ENCODE measurements at places on chromosomes 6 and 20.

GRCh38 chr6:77650098-77650663 lies 2.7 kb upstream of the MEI4 start:
- no peak for DNase-seq

DNA sequence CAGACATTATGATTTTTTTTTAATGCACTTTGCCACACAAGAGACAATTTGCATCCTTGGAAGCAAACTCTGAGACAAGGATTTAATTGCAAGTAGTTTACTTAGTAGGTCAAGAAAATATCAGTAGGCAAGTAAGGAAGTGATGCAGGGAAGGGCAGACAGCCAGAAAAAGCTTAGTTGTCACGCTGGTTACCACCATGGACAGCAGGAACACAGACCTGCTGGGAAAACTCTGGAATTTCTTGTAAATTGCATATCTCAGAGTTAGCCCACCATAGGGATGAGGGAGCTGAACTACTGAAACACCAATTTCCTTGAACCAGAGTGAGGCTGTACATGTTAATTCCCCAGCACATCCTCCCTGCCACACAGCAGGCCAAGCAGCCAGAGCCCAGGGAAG lies 92.7 kb downstream of the L3MBTL3 start:
- no peak for DNase-seq

- DNase-seq: no peak
Observed at GRCh38 chr6:121263742-121264141, 70.5 kb downstream of the TBC1D32 start.

DNA sequence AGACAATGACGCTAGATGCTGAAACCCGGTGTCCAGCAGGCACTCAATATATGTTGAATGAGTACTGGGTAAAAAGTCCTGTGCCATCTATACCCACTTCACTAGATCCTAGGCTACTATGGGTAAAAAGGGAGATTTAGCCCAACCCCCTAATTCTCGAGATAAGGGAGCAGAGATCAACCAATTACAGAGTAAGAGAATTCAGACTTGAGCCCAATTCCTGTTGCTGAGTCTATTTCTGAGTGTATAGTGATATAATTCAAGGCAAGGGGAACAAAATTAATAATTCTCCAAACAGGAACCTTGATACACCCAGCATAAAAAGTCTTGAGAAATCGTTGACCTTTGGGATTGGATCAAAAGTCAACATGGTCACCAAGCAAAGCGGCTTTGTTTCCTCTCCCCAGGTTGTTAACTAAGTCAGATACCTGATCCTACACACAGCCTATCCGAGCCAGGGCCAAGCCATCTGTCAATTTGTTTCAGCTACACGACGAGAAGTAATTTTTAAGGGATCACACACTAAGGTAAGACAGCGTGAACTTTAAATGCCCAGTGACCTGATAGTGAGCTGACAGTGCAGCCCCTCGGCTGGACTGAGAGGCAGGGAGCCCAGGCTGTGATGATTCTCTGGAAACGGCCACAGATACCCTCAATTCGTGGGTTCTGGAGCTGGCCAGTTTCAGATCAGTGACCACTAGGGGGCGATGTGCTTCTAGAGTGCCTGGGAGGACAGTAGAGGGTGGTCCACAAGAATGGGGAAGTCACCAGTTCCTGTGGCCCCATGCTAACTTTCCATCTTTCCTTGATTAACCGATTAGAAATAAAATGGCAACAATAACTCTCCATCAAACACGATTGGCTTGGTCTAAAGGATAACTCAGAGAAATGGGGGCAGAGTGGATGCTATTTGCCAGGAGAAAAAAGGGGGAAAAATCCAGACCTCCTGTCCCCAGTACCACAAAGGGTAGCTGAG lies 46.2 kb downstream of the SLC22A23 start:
- peak; percentile 69 for DNase-seq

- no peak for DNase-seq
Observed at GRCh38 chr6:36320475-36320874, 16.2 kb downstream of the BNIP5 start.

DNA sequence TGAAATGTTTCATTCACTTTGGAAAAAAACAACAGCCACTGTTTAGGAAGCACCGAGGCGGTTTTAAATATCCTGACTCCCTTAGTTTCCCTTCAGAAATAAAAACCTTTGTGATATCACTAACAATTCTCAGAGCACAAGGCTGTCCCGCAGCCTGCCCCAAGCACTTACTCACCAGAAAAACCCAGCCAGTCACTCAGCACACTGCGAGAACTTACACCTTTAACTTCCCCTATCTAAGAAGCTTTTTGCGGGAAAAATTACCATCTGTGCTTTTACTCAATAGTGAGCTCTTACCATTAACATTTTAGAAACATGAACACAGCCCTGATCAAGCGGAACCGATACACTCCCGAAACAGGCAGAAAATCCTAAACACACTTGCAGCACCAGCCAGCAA lies 9.3 kb downstream of the ZBTB46 start:
- DNase-seq: no peak

GRCh38 chr20:15296422-15296821 lies 959.0 kb upstream of the FLRT3 start:
- no peak for DNase-seq

DNA sequence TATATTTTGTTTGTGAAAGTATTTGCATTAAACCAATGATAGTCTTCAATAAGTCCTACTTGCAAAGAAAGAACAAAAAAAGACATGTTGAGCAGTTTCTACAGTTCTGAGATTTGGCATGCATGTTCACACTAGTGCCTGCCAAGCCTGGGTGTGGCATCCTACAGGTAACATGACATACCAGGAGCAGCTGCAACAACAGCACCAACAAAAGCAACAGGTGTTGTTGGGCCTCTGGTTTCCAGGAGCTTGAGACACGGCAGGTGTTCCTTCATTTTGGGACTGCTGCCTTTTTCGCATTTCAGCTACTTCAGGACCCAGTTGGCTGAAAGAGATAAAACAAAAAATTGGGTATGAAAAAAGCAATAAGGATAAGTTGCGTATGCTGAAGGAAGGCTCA lies 41.2 kb upstream of the MTRF1L start:
- no peak for DNase-seq

DNA sequence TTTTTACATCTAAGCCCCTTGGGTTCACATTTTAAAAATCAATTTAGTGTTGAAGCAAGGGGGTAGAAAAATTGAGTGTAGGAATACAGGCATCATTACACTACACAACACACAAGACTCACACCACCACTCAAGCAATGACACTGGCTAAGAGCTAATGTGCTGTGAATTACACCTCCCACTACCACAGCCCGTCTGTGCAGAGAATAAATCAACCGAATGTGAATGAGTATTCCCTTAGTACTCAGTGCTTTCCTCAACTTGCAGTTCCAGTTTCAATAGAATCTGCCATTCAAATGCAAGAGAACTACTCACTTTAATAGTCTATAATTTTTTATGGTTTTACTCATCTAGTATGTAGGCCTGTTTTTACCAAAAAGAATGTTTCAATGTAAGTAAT lies 114.4 kb downstream of the PDSS2 start:
- no peak for DNase-seq

DNA sequence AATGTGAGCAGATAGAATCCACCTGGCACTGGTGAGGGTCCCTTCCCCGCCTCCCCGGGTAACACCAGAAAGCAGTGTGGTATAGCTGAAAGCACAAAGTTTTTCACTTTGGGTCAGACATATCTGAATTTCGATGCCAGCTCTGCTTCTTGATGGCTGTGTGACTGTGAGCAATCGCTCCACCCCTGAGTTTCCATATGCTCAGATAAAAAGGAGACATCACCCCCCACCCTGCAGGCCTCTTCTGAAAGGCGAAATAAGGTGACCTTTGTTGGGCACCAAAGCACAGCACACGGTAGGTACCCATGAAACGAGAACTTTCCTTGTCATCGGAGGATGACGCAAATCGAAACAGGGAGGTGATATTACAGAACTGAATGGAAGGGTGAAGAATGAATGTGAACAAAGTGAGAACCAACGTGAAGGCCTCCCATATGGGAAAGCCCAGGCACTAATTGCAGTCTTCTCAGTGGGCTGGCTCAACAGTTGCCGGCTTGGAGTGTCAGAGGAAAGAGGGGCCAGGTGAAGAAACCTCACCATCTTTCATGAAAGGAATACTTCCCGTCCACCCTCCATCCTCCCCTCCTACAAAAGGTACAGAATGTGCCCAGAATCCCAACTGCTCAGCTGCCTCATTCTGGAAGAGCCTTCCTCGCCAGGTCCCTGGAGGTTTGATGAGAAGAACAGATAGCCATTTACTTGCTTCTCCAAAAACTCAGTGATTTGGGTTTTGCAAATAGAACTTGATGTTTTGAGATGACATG lies 61.8 kb downstream of the NFATC2 start:
- no peak for DNase-seq

DNA sequence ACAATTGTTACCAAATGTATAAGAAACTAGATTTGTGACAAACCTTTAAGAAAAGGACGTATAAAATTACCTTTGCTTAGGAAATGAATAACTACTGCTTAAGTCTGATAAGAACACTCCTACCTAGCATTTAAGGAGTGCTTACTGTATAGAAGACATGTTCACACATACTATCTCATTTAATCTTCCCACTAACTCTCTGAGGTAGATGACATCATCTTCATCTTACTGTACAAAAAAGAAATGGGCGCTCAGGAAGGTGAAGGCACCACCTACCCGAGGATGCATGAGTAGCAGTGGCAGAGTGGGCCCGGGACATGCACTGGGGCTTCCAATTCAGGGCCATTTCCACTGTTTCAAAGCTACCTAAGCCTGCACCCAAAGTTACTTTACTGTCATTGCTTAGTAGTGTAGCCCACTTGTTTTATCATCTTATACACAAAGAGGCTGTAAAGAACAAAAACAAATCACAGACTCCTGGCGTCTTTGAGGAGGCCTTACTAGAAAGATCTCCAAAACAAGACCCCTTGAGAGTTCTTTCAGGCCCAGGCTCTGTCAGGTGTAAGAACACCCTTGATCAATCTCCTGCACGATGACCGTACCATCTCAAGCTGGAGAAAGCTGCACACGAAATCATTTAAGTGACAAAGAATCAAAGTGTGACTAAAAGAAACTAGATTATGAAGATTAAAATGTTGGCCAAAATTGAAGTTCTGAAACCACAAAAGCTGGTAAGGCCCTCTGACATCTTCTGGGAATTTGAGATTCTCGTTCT lies 128.0 kb downstream of the INSM1 start:
- DNase-seq: no peak

DNA sequence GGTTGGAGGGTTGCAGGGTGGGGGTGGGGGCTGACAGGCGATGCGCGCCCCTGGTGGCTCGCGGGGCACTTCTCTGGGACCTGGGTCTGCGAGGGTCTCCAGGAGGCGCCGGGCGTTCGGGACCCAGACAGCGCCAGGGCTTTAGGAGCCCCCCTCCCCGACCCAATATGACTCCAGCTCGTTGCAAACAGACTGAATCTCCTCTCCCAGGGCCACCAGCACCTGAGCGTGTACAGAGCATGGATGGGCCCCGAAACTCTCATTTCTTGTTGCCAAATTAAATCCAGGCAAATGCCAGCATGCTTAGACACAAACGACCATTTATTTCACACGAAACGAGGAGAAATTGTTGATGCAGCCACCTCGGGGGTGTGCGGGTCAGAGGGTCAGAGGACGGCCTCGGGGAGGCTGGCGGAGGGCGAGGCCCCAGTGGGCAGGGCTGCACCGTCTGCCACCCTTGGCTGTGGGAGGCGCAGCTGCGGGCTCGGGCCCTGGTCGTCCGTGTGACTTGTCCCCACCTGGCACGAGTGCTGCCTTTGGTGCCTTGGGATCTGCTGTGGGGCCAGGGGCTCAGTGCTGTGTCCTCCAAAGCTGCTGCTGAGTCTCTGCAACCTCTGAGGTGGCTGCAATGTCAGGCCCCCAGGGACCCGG lies 20.9 kb upstream of the GATA5 start:
- DNase-seq: no peak

- no peak for DNase-seq
Observed at GRCh38 chr6:129183187-129183591, 300.3 kb downstream of the LAMA2 start.

DNA sequence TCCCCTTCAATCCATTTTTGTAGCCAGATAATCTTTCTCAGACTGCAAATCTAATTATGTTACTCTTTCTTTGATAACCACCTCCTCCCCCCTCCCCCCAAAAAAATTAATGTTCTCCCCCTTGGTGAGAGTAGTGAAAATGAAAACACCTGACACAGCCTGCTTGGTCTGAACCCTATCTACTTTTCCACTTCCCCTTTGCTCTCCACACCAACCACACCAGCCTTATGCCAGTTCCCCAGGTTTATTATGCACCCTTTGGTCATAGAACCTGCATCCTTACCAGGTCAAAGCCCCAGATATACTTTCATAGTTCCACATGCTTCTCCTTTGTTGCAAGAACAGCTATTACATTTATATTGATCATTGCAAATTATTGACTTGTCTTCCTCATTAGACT lies 19.4 kb downstream of the PFDN4 start:
- DNase-seq: no peak

DNA sequence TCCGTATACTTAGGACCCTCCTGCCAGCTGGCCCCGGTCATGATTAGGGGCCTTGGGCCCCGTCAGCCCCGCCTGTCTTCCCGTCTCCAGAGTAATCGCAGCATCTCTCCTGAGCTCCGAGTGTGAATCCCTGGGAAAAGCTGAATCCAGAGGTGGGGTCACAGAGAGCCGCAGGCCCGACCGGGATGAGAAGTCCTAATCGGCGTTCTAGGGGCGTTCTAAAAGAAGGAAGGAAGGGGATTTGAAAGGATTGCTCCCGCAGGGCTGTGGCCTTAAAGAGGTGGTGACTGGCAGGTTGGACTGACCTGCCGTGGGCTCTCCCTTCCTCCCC lies 371 bp downstream of the HMGN4 start:
- DNase-seq: no peak

DNA sequence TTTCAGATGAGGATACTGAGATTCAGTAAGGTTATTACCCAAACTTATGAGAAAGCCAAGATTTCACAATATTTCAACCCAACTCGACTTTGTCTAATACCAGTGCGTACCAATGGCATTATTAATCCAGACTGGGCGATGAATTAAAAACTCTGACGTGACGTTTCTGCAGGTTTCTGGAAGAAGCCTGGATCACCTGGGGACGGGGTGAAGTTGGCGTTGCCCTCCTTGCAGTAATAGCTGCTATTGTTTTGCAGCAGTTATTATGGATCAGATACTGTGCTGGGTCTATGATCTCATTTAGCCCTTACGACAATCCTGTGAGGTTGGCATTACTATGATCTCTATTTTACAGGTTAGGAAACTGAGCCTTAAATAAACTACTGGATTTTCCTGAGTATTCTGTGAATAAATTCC lies 569 bp upstream of the CDC5L start:
- DNase-seq: no peak

DNA sequence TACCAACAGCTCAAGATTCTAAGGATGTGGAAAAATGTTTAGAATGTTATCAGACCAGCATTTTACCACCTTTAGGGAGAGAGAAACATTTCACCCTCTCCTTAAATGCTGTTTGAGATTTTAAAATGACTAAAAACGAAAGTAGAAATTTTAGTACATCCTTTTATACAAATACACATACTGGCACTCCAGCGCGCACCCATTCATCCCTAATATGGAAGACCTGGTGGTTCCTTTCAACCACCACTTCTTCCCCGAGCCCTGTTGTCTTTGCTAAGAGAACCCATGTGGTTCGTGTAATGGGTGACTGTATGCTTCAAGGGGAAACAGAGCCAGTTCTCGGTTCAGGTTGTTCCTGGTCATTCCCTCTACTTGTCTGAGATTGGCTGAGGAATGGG lies 21.3 kb downstream of the SPATA2 start:
- DNase-seq: no peak

Measured in fibroblast of villous mesenchyme (primary cell).